ENCODE measurements at places on chromosomes 7 and 10. TPM values are rescaled to one million over a fixed set of nuclear protein-coding genes. Genes with fewer than 3 reads are reported as not detected.

DNA sequence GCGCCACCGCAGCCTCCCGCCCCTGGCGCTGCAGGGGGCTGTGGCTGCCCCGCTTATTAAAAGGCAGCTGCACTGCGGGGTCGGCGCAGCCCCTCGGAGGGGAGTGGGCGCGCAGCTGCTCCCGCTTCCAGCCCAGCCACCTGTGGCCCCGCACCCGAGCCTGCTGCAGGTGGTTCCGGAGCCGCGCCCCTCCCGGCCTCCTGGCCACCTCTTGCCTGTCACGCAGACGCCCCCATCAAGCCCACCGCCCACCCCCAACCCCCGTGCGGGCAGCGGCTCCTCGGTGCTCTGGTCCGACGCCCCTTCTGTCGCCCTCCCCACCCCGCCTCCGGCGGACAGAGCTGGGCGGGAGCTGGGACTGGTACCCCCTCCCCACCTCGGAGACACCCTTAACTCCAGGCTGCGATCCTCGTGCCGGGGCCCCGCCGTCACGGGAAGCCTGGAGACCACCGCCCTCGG lies 549 bp downstream of the CALY start:
- no peak for DNase-seq

DNA sequence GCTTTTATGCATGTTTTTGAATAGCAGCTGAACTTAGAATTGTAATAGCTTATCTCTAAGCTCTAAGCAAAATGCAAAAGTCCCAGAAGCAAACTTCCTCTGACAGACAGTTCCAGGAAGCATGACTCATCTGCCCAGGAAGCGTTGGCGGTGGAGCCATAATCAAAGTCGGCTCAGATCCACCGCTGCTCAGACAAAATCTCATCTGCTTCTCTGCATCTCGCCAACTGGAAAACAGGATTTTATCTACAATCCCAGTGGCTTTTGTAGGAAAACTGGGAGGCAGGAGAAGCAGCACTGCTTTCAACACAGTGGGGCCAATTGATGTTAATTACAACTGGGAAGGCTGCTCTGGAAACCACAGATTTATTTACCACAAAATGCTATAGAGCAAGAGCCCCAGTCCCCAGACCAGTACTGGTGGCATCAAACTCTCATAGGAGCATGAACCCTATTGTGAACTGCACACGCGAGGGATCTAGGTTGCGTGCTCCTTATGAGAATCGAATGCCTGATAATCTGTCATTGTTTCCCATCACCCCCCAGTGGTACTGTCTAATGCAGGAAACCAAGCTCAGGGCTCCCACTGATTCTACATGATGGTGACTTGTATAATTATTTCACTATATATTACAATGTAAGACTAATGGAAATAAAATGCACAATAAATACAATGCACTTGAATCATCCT lies 99.9 kb downstream of the CUBN start:
- no peak for DNase-seq

DNA sequence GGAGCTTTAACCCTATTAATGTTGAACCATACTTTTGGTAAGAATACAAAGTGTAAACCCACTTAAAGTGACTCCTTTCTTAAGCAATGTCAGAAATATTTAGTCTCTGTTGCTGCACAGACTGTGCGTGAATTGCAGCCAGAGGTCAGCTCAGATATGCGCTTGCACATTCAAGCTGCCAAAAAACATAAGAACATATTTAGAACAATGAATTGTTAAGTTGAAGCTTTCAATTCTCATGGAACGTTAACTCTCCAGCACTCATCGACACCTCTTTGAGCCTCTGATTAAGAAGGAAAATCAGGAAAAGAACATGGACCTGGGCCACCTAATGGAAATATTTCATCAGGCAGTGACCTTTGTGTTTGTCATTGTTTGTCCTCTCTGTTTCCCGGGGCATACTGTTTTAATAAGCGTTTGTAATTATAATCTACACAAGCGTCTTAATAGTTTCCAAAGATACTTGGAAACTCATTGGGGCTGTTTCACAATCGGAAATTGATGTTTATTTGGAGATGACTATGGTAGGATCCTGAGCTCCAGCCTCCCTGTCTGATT lies 193.0 kb upstream of the CELF2 start:
- no peak for DNase-seq

DNA sequence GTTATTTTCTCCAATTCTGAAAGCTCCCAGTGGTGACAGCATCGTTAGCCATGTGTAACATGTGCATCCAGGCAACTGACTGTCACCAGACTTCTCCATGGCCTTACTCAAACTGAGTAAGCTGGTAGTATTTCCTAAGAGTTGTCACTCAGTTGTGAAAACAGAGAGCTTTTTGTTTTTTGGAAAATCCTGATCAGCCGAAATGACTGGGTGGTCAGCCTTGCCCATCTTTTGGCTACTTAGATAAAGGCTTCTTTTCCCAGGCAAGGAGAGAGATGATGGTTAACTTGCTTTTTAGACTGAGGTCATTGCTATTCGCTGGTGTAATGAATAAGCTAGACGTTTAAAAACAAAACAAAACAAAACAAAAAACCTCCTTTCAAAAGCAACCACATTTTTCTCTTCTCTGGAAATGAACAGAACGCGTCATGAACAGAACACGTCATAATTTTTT lies 159.5 kb upstream of the KLF14 start:
- DNase-seq: no peak

GRCh38 chr7:64882341-64883112 lies 20.5 kb upstream of the ZNF273 start:
- DNase-seq: no peak

DNA sequence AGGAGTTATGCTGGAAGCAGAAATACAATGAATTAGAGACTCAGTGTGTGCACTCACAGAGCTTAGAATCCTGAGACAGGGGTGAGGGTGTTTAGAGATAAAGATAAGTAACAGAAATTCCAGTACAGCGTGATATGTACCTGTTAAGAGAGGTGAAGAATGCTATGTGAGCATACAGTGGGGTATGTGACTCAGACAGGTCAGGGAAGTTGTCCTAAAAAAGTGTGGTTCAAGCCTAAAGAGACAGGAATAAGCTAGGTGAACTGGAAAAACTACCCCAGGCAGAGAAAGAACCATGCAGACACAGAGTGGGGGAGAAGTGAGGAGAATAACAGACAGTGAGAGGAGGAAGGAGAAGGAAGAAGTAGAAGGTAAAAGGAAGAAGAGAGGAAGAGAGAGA lies 8.6 kb downstream of the SMIM30 start:
- DNase-seq: peak; percentile 39

GRCh38 chr7:64888901-64889685 lies 14.0 kb upstream of the ZNF273 start:
- DNase-seq: no peak

GRCh38 chr7:75054744-75055143 lies 18.9 kb downstream of the RCC1L start:
- DNase-seq: no peak

DNA sequence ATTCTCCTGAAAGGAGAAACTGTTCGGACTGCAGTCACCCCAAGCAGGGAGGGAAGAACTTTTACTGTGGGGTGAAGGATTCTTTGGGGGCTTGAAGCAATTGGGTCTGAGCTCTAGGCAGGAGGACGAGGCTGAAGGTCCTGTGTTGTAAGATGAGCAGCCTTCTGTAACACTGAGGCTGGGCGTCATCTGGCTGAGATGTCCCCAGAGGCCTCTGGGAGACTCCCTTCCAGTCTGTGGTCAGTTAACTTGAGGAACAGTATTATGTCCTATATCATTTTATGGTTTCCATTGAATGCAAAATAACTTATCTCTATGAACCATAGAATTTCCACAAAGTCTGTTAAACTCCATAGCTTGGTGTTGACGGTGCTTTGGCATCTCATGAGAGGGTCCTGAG lies 26.3 kb downstream of the FIGNL1 start:
- DNase-seq: no peak

Gene UPK3BL2
- 1.3 TPM for total RNA-seq

Gene PLXDC2
- total RNA-seq: 5.1 TPM
